Urinary bladder (tissue), 4 donors: ENCODE measurements at places on chromosomes 5 and 9. TPM values are rescaled to one million over a fixed set of nuclear protein-coding genes. Genes with fewer than 3 reads are reported as not detected.

The FAM169A gene
- 9.0 TPM for total RNA-seq

The CAVIN4 gene
- 12.8 TPM for total RNA-seq

The SURF2 gene
- 7.0 TPM for total RNA-seq

The AQP7 gene
- total RNA-seq: 1.9 TPM

The GFRA3 gene
- total RNA-seq: 2.4 TPM

The LCNL1 gene
- 0.11 TPM for total RNA-seq

The HMGCS1 gene
- 108 TPM for total RNA-seq

The ANGPTL2 gene
- 37.7 TPM for total RNA-seq

The ELOVL7 gene
- 2.6 TPM for total RNA-seq

The PCDHB3 gene
- 4.6 TPM for total RNA-seq

The ENTPD2 gene
- 6.4 TPM for total RNA-seq

The DND1 gene
- not detected for total RNA-seq

The EGFLAM gene
- total RNA-seq: 17.4 TPM

The IFNK gene
- not detected for total RNA-seq

The PCDHB11 gene
- total RNA-seq: 7.3 TPM

The FOXD4 gene
- not detected for total RNA-seq

The TMEM232 gene
- 7.0 TPM for total RNA-seq

The IL7R gene
- 1.5 TPM for total RNA-seq

The MIGA2 gene
- total RNA-seq: 16.4 TPM

The PDE6A gene
- 0.05 TPM for total RNA-seq
